Left ventricle myocardium superior (tissue), 1 donor: ENCODE measurements at places on chromosomes 16 and 17.

- no peak for DNase-seq
Observed at GRCh38 chr17:64658931-64659330, 3.2 kb downstream of the SMURF2 start.

- no peak for DNase-seq
Observed at GRCh38 chr16:30527635-30528178, 1.3 kb upstream of the ZNF768 start.

DNA sequence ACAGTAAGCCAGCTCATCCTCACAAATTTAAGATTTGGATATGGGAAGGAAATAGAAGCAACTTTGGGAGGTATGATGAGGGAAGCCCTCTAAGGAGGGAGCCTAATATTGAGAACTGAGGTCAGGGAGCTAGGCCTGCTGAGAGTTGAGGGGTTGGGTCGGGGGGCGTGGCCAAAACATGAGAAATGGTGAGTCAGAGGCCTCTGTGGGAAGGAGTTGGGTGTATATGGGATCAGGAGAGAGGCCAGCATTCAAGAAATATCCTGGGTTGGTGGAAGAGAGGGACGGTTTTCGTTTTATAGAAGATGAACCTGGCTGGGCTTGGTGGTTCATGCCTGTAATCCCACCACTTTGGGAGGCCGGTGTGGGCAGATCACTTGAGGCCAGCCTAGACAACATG lies 48.4 kb downstream of the CLEC16A start:
- DNase-seq: peak; percentile 44

DNA sequence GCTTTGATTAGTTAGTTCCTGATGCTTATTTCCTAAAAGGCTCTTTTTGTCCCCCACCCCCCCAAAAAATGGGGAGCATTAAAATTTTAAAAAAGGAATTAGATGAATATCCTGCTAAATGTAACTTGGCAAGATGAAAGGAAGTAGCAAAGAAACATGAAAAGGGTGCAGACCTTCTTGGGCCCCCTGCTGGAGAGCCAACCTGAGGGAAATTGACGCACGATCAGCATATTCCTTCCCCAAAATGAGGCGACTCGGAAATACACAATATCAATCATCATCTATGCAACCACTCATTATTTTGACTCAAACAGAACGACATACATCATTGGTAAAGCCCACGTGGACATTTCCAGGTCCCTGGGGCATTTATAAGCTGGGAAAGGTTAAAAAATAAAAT lies 59.7 kb downstream of the GRIN2A start:
- no peak for DNase-seq

GRCh38 chr16:78443542-78444364 lies 344.3 kb downstream of the WWOX start:
- no peak for DNase-seq

DNA sequence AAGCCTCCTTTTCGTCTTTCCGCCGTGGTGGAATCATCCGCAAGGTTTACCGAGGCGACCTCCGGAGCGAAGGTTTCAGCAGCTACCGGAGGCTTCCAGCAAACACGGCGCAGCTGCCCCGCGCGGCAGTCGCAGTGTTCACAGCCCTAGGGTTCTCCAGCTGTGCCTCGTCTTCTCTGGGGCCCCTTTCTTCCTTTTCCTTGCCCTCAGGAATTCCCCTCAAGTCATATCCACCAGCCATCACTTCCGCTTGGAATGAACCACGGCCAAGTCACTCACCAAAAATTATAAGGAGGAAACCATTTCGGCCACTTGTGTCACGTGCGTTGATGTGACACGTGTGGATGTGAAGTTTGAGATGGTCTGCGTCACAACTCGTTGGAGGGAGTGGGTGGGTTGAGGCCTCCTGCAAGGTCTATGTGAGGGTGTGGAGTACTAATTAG lies 636 bp upstream of the ERN1 start:
- DNase-seq: no peak
